ENCODE measurements at places on chromosomes 6 and 20.
A peak's percentile ranks its signal among the peaks of the same experiment; 100 is the strongest.

DNA sequence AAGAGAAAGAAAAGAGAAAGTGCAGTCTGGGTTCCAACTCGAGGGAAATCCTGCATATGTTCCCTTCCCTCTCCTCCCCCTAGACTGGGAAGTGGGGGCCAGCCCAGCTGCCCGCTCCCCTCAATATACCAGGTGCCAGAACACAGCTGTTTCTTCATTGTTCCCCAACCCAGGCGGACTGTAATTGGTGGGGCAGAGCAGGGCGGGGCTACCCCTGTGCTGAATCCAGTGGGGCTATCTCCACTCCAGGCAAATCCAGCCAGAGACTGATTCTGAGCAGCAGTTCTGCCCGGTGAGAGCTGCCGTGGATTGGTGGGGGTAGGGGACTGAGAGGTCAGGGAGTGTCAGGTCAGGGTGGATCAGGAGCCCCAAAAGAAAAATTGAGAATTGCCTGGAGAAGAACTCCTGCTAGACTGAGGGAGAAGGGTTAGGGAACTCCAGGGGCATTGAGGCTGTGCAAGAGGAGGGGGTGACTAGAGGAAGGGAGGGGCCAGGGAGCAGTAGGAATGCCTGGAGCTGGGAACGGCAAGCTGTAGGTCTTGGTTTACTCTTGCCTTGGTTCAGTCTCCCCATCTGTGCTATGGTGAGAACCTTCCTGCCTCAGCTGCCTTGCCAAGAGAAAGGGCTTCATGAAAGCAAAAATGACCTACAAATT is at the start of gene MYMX:
MYMX (plus strand) TSS at position 250 of the 655 bp plus-strand sequence. CDS start 546 bp downstream, outside the sequence.
- DNase-seq, result no peak

DNA sequence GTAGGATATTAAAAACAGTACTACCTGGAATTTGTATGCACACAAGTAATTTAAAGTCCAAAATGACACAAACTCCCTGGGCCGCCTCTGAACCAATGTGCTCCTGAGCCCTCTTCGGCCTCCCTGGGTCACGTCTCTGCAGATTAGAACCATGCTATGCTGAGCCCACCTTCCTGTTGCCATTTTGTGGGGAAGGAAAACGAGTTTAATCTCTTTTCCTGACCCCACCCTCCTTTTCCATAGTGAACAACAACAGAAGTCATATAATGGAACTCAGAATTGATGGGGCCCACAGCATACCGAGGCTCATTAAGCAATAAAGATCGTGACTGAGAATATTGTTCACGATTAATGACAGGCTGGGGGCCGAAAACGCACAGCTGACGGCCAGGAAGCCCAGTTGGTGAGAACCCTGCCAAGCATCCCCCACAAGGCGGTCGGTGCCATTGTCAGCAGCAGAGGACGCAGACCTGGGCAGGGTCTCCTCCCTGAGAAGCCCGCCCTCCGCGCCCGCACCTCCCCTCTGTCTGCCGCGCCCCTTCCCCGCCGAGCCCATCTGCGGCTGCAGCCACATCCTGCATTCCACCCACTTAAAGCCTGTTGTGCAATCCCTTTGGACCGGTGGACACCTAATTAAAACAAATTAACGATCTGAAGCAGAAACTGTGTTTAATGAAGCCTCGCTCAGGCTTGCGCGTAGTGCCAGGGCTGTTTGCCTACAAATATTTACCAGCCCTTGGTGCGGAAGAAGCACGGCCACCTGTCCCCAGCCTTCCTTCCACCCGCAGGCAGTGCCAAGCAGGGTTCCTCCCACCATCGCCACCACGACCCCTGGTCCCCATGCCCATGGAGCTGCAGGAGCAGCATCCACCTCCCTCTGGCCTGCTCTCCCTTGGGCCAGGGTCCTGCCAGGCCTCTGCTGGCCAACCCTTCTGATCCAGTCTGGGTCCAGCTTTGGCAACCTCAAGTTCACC is 68.1 kb downstream of the DLL1 start:
- DNase-seq, result no peak

DNA sequence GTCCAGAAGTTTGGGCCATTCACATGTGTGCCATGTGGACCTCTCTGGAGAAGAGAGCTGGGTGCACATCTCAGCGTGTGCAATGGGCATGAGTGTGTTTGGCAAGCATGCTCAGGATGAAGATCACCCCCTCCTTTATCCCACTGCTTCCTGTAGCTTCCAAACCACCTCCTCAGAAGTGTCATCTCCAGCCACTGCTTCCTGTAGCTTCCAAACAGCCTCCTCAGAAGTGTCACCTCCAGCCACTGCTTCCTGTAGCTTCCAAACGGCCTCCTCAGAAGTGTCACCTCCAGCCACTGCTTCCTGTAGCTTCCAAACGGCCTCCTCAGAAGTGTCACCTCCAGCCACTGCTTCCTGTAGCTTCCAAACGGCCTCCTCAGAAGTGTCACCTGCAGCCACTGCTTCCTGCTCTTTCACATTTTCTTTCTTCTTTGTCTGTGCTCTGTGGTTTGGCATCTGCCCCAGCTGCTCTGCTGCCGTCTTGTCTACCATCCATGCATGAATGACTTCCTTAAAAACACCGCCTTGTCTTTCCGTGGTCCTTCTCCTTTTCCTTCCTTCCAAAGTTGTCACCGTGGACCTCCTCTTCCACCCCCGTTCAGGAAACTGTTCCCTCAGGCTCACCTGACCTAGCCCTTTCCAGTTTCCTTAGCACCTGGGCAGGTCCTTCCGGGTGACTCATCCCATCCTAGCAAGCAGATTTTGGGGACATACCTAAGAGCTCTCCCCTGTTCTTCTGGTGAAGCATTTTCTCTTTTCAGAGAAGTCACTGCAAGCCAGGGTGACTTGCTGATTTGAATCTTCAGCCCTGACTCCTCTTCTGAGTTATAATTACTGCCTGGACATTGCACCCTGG is 43.5 kb upstream of the TIAM2 start:
- DNase-seq, result no peak

GRCh38 chr20:50460608-50461267 is 49.4 kb upstream of the PTPN1 start:
- peak; percentile 82 for DNase-seq

- DNase-seq, result no peak
Observed at GRCh38 chr20:40477805-40478204, 211.2 kb downstream of the MAFB start.

DNA sequence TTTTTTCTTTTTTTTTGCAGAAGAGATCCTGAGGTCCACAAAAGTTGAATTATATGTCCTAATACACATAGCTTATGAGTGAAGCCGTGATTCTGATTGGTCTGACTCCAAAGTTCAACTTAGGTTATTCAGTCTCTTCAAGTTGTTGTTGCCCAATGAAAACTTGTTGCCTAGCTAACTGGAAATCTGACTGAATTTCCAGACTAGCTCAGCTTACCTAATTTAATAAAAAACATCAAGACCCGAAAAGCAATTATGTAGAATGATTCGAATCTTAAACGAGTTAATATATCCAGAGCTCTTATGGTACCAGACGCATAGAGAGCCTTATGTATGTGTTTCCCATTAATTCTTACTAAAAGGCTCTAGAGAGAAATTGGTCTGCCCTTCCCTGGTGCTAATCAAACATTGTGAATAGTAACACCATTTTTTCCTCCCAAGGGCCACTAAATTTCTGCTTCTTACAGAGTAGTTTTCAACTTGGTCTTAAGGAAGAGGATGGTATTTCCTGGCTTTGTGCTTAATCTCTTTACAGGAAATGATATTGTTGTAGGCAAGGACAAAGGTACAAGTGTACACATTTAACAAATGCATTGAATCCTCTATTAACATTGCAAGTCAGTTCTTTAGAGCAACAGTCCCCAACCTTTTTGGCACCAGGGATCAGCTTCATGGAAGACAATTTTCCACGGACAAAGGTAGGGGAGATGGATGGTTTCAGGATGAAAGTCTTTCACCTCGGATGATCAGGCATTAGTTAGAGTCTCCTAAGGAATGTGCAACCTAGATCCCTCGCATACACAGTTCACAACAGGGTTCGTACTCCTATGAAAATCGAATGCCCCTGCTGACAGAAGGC is 107.9 kb downstream of the TSHZ2 start:
- no peak for DNase-seq

- DNase-seq, result no peak
Observed at GRCh38 chr6:84556541-84557335, 207.7 kb downstream of the TBX18 start.

DNA sequence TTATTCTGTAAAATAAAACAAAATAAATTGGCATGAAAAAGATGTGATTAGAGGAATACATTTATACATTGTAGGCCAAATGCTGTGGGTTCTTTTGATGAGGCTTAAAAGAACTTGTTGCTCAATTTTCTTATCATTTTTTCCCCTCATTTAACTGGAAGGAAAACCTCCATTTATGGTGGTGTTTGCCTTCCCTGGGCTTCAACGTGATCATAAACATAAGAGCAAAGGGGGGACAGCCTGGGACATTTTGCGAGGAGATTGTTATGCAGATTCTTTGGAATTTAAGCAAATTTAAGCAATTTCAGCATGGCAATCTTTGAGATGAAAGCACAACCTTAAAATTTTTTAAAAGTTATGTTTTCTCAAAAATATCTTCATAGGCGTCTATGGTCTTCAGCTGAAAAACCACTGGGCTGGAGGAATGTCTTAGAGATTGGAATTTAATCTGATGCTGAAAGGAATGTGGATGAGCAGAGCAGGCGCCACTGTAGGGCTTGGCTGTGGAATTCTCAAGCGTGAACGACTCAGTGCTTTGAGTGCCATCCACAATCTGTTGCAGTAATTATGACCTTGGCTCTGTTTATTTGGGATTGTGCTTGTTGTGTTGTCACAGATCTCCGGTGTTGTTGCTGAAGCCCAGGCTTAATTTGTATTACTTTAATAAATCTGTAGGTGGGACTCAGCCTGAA is 149.4 kb upstream of the MLIP start:
- no peak for DNase-seq

DNA sequence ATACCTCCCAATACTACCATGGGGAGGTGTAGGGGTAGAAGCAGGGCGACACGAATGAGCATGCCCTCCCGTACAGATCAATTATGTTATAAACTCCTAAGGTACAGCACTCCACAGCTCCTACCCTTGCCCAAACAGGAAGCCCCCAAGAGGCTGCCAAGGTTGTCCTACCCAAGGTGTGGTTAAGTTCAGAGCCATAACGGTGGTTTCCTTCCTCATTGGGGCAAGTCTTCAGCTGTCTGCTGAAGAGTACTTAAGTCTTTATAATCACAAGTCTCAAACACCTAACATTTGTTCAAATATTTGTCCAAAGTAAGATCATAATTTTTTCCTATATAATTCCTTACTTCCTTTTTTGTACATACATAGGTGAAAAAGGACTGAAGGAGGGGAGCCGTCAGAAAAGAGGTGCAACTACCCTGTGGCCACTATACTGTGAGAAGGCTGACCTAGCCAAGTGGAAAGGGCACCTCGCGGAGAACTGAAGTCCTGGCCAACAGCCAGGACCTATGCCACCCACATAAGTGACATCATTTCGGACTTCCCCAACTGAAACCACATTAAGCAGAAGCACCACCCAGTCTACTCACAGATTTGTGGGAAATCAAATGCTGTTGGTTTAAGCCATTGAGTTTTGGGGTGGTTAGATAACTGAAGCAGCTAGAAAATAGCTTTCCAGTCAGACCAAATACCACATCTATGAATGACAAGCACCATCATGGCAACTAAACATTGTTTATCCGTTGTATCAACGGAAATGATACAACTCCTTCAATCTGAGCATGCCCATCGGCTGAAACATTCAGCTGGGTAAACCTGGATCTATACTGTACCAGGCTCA is 2.9 kb upstream of the RAB22A start:
- DNase-seq, result no peak

- DNase-seq, result no peak
Observed at GRCh38 chr20:44450281-44450889, 25.3 kb upstream of the TTPAL start.

DNA sequence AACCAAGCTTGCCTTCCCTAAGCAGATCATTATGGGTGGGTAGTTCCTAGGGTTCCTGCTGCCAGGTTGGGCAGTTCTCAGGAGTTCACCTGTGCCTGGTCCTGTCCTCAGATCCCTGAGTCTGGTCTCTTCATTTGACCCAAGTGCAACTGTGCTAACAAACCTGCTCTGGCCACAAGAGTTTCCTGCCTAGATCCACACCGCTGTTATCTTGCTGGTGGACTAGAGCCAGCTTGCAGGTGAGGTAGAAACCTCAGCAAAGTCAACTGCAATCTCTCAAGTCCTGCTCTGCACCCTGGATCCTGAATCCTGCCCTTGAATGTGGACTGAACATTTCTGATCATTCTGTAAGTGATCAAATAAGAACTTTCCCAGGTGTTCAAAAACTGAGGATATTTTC is 191.8 kb upstream of the LRFN2 start:
- no peak for DNase-seq

GRCh38 chr20:43963872-43964791 is 49.5 kb downstream of the TOX2 start:
- no peak for DNase-seq
